ENCODE measurements at places on chromosomes 7 and 10.

DNA sequence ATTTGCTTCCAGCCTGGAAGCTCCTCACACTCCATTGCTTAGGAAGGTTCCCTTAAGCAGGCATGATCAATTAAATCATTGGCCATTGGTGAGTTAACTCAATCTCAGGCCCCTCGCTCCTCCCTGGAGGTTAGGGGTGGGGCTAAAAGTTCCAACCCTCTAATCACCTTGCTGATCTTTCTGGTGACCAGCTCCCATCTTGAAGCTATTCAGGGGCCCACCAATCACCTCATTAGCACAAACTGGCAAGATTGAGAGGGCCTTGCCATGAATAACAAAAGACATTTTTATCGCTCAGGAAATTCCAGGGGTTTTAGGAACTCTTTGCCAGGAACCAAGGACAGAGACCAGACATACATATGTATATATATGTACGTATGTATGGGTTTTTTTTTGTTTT, 58.4 kb downstream of the AGK start:
- no peak for DNase-seq

DNA sequence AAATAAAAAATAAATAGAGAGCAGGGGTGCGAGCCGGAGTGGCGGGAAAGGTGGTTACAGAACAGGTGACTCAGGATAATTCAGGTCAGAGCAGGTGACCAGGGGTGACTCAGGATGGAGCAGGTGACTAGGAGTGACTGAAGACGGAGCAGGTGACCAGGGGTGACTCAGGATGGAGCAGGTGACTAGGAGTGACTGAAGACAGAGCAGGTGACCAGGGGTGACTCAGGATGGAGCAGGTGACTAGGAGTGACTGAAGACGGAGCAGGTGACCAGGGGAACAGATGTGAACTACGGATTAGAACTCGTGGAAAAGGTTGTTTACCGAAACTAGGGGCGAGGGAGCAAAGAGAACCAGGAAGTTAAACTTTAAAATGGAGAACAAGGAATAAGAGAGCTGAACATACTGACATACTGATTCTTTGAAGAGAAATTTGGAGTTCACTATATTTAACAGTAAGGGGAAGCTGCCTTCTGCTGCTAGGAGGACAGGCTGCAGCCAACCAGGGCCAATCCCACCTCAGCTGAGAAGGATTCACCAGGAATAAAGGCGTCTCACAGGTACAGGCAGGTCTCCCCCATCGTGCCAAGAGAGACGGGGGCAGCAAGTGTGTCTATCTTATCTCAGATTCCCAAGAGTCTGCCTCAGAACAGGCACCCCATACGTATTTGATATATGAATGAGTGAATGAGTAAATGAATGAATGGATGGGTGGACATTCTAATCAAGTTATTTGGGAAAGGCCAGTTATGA, 101.3 kb downstream of the CPXM2 start:
- no peak for DNase-seq

DNA sequence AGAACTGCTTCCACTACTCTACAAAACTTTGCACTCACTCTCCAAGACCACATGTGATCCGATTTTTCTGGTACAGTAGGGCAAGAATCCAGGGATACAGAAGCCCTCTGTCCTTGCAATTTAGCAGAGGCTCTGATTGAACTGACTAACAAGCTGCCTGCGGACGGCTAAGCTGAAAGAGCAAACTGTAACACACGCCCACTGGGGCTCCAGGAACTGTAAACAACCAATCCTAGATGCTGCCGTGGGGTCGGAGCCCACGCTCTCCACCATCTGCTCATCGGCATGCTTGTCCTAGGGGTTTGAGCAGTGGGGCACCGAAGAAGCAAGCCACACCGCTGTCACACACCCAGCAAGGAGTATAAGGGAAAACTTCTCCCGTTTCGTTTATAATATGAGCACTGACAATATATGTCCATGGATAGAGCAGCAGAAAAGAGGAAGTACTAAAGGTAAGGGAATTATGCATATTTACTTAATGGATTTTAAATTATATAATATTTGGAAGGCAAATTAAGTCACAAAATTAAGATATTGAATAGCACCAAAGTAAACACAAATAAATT, 634.4 kb upstream of the POT1 start:
- no peak for DNase-seq

- DNase-seq, result no peak
Measured at GRCh38 chr10:1650542-1651269, 86.6 kb downstream of the ADARB2 start.

DNA sequence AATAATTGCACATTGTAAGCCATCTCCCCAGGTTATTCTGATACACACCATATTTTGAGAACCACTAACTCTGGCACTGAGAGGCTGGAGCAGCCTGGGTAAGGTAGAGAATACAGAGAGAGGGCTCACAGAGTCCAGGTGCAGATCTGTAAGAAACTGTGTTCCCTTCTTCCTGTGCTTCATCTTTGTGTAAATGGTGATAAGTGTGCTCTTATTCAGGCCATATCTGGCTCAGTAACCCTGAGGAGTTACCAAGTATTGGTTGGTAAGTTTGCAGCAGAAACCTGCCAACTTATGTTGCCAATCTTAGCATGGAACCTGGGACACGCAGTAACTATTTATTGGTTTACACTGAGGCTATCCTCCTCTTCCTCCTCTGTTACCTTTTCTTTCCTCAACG, 16.2 kb upstream of the ICA1 start:
- DNase-seq, result no peak

DNA sequence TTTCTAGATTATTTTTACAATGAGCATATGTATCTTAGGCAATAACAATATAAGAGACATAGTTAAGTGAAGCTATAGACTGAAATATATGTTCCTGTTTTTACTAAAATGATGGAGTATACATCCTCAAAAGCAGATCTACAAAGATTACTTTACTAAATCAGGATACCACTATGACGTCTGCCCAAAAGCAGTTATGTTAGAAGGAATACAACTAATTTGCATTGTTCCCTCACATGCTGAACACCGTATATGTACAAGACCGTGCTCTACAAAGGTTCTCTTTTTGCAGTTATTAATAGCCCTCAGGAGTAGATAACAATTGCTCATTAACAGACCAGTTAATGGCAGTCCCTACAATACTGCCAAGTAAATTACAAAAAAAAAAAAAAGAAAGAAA, 137.5 kb downstream of the CD36 start:
- no peak for DNase-seq

- no peak for DNase-seq
Measured at GRCh38 chr10:93629647-93630305, 17.4 kb downstream of the PDE6C start.

DNA sequence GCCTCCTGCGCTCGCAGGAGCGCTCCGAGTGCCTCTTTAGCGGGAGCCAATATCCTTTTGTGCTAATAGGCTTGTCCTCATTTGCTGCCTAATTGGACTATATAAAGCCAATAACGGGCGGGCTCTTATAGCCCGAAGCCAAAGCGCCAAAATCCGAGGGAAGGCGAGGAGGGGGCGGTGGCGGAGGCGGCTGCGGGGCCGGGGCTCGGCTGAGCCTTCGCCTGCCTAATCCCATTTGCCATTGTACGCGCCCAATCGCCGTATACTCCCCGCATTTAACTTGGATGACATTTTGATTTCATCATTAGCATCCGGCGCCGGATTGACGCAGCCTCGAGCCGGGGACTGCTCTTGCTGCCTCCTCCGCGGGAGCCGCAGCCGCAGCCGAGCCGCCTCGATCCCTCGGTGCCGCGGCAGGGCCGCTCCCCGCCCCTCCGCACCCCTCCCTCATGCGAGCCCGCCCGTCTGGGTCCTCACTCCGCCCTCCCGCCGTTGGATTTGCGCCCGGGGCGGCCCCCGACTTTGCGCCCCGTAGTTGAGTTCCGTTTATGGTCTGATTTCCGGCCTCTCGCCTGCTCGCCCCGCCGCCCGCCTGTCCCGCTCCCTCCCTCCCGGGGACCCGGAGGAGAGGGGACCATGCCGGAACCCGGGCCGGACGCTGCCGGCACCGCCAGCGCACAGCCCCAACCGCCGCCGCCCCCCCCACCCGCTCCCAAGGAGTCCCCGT, at the start of gene HMX3:
TSS of gene HMX3 (plus strand) at position 556 of the 727 bp plus-strand sequence. CDS start at position 637, 81 bp downstream.
- no peak for DNase-seq

GRCh38 chr10:105986912-105987635, 1177.4 kb downstream of the SORCS1 start:
- DNase-seq, result no peak

GRCh38 chr7:48515171-48515570, 343.9 kb downstream of the ABCA13 start:
- DNase-seq, result no peak

GRCh38 chr7:155210356-155210755, 87.3 kb upstream of the INSIG1 start:
- DNase-seq, result no peak

DNA sequence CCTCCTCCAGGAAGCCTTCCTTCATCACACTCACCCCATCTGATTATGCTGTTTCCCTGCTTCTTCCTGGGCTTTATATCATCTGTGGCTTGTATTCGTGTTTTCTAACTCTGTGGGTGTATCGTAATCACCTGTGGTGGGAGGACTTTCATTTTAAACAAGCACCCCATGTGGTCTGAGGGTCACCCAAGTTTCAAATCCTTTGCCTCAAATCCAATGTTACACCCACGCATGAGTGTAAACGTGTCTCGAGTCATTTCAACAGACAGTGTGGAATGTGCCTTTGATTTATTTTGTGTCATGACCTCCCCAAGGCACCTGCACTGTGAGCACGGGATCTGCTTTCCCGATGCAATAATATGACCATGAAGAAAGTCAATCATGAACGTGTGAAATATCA, 17.5 kb upstream of the LYZL2 start:
- no peak for DNase-seq

DNA sequence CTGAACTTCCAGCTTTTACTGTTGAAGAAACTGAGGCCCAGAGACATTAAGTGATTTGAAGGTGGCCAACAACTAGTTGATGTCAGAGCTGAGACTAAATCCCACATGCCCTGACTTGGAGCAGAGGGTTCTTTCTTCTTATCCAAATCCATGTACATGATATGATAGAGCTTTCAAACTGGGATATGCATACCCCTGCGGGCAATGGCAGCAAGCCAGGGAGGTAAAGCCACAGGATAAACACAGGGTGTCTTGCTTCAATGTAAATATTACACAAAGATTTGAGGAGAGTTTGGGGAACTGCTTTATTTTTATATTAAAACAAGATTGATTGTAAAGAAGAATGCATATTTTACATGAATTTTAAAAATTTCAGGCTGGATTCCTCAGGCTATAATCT, 2.3 kb upstream of the LRRC72 start:
- DNase-seq, result no peak

GRCh38 chr10:16545116-16545736, 23.5 kb upstream of the C1QL3 start:
- DNase-seq, result no peak

DNA sequence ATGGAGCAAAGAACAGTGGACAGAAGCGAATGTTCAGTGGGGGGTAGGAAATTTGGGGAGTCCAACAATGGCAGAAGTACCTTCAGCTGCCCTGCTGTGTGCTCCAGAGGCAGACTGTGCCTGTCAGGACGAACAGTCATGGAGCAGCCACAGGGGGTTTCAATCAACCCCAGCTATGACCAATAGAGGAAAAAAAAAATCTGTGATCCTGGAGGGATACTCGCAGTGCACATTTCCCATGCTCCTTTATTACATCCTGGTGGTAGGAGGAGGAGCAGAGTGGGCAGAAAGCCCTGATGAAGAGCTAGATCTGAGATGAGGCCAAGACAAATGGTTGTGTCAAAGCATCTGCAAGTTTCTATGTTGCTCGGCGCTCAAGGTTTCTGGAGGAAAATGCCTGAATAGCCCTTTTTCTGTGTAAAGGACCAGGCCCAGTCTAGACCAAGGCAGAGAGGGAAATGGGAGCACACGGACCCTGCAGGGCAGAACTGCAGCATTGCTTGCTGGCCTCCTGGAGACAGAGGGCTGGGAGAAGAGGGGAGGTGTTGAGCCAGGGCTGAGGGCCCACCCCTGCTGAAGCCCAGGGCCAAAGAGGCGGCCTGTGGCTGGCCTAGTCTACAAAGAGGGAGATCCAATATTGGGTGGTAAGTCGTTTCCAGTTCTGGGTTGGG, 201.5 kb downstream of the GRID1 start:
- no peak for DNase-seq

GRCh38 chr10:132375795-132376297, 21.2 kb upstream of the PWWP2B start:
- no peak for DNase-seq

DNA sequence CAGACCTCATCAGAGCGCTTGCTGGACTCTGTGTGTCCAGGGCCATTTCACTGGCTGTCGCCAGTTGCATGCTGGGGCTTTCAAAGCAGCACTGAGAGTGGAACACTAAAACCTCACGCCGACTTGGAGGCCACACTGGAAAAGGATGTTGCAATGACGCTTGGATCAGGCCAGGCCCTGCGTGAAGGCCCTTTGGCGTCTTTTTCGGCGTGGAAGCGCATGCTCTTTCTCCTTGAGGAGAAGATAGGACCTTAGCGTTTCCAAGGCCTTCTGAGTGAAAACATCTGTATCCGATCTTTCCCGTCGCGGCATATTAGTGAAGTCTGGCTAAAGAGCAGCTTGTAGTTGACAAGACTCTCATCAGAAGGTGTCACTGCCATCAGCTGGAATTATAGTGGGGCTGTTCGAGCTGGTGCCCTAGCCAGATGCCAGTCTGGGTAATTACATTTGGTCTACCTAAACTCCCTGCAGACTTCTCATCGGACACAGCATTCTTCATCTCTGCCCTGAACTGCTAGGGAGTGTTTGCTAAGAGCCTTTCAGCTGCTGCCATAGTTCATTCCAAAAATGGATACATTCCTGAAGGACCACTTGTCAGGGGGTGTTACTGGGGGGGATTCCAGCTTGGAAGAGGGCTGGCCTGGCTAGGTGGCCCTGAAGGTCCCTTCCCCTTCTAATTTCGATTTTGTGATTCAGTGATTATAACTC, 167.7 kb upstream of the TCF7L2 start:
- no peak for DNase-seq

GRCh38 chr10:4093438-4093837, 308.4 kb upstream of the KLF6 start:
- no peak for DNase-seq

DNA sequence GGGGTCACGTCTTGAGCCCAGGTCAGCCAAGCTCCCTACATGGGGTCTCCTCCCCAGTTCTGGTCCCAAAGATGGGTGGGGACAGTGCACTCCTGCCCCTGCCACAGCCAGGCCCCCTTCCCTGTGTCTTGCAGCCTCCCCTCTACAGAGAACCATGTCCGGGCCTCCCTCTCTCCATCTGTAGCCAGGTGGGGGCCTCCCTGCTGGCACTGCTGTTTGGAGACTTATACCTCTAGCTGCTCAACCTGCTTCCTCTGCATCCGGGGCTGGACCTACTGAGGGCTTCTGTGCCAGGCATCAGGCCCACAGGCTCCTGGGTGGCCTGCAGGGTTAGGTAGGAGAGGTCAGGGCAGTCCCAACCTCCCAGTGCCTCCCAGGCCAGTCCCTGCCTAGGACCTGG, 7.9 kb downstream of the SH2B2 start:
- no peak for DNase-seq

DNA sequence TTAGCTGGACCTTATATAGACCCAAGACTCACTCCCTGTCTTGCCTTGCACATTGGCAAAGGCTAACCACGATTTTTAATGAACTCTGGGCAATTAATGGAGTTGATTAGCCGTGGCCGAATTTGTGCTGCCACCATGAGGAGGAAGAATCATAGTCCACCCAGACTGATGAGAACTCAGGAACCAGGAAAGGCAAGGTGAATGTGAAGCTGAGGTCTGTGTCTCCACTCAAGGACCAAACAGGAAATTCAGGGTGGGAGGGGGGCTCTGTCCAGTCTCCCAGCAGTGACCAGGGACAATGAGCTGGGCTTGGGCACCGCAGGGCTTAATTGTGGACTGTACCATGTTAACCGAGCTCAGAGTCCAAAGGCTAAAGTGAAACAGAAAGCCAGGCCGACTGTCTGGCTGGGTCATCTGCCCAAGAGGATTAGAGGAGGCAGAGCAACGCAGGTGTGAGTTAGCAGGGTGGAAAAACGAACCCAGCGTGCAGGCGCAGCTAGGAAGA, 127.0 kb upstream of the JCAD start:
- no peak for DNase-seq
